ENCODE measurements at places on chromosomes 12 and 14. TPM values are rescaled to one million over a fixed set of nuclear protein-coding genes. Genes with fewer than 3 reads are reported as not detected.
A peak's percentile ranks its signal among the peaks of the same experiment; 100 is the strongest.

Gene CAPRIN2
- 5.9 TPM for polyA plus RNA-seq

- no peak for DNase-seq
Observed at GRCh38 chr14:74934476-74935359, 11.7 kb upstream of the RPS6KL1 start.

- DNase-seq = no peak
Observed at GRCh38 chr12:102848832-102849231, 68.2 kb downstream of the PAH start.

- peak; percentile 93 for DNase-seq
Observed at GRCh38 chr12:92432724-92433441, 269.9 kb upstream of the PLEKHG7 start.

DNA sequence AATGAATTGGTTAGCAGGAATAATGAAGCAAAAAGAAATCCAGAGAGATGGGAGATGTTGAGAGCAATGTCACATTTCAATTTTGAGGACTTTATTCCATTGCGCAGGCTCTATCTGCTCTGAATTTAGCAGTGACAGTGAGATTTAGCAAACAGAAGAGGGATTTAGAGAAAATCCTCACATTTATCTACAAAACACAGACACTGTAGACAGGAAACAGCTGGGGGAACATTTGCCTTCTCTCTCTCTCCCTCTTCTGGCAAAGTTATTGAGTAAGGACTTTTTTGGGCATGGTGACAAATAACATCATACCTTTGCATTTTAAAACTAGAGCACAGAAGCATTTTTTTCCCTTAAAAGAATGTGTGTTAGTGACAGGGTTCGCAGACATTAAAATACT, at the start of gene IGF1:
TSS of gene IGF1 (minus strand) at position 158 of the 400 bp plus-strand sequence. CDS start 182 bp downstream, outside the sequence.
- no peak for DNase-seq

DNA sequence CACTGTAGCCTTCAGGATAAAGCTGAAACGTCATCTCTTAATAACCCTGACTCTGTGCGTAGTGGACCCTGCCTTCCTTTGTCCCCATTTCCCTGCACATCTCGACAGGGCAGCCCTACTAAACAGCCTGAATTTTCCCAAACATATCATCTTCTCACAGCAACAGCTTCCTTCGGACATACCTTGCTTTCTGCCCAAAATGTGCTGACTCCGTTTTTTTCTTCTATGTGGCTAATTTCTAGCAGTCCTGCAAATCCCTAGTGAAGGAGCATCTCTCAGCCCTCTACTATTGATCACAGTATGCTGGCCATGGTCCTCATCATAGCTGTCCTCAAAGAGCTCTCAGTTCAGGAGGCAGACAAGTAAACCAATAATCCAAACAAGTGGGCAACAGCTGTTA, 53.1 kb upstream of the PCED1B start:
- no peak for DNase-seq

DNA sequence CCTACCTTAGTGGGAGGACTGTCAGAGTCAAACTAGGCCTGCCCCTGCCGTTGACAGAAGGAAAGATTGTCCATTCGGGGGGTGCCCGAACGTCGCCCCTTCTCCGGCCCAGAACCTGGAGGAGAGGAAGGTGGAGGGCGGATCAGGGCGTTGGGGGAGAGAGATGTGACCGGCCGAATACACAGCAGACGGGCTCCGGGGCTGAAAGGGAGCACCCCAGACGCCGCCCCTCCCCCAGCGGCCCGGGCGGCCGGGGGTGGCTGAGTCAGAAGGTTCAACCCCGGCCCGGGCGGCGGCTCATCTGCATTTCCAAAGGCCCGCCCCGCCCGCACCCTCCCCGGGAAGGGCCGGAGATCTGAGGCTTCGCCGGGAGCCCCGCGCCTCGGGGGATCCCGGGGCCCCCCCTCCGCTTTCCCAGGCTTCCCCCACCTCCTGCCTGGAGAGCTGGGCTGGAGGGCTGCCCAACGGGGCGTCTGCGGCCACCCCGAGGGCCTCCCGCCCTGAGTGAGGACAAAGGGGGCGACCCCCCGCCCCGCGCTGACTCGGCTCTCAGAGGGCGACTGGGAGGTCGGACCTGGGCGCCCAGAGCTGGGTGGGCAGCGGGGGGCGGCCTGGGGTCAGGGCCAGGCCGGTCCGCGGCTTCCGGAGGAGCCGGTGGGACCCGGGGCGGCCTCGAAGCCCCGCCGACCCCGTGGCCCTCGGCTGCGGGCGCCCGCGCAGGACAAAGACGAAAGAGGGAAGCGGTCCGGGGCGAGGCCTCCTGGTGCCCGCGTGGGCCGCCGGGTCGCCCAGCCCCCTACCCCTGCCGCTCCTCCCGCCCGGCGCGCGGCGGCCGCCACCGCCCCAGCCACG, 3.7 kb upstream of the SETD1B start:
- no peak for DNase-seq

Gene FAM90A1
- 0.51 TPM for polyA plus RNA-seq

DNA sequence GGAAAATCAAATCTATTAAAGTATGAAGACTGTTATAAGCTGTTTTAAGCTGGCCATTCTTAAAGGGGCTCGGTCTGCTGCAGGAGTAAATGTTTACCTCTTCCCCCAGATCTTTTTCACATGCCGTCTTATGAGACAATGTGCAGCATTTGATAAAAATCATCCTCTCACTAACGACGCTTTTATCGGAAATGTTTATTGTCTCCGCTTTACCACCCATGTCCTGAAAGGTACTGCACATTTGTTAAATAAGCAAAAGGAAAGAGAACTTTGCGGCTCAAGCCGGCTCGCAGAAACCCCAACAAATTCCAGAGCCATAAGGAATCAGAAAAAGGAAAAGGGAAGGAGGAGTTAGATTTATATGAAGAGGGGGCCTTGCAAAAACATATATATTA, 137.8 kb downstream of the HMGA2 start:
- DNase-seq = no peak

DNA sequence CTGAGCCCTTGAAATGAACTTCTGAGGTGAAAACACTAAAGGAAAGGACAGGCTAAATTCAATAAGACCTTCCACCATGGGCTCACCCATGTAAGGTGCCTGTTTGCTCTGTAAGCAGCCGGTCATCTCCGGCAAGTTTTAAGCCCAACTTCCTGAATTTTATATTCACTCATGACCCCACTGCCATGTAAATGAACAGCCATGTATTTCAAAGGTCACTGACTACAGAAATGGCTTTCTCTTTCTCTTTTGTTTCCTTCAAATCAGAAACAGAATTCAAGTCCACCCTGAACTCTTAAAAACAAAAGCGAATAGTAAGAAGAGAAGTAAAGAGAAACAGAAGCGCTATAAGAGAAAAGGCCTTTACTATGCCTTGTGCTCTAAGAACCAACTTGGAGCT, 61.7 kb upstream of the OVCH1 start:
- DNase-seq = no peak
